Stimulated activated CD8-positive, alpha-beta memory T cell treated with anti-CD3 and anti-CD28 coated beads, Interleukin-15, amount 100 ng/mL, for 48 hours (primary cell): ENCODE measurements at places on chromosomes 7 and 10.
A peak's percentile ranks its signal among the peaks of the same experiment; 100 is the strongest.

GRCh38 chr7:142808461-142808801, 37.7 kb downstream of the PRSS2 start:
- no peak for DNase-seq

DNA sequence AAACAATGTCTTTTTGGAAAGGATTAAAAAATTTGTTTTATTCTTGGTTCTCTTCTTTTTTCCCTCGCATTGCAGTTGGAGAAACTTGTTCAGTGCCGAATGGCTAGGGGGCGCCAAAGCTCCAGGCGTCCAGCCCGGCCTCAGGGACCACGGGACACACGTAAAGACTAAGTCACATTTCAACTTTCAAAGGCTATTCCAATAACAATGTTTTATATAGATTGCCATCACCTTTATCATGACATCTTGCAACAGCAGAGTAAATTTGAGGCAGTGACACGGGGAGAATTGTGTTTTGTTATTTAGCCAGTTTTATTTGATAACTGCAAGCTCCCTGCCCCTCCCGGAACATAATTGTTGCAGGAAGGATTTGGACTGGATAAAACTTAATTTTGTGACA, 2.2 kb upstream of the IGFBP3 start:
- peak; percentile 26 for DNase-seq

DNA sequence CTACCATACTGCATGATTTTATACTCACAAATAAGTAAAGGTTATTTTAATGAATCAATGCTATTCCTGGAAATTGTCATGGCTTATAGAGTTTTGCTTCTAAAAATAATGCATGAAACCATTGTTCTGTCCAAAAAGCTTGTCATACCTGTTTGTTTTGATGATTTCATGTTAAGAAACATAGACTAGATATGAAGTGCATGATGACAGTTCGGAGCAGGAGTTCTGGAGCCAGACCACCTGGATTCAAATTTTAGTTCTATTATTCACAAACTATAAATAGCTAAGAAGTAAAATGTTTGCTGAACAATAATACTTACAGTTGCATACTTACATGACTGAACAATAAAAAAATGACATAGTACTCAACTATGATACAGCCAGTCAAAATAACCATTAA, 107.0 kb upstream of the AKR1E2 start:
- DNase-seq, result no peak

DNA sequence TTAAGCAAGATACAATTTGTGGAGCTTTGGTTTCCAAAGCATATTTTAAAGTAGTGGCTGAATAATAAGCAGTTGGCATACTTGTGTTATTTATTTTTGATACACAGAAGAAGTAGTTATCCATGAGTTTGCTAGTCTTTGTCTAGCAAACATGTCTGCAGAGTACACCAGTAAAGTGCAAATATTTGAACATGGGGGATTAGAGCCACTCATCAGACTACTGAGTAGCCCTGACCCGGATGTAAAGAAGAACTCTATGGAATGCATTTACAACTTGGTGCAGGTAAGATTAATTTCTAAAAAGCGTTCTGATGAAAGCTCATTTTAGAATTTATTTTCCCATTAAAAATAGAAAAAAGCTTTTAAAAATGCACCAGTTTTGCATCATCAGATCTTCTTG, 31.4 kb downstream of the ARMC3 start:
- DNase-seq, result no peak

DNA sequence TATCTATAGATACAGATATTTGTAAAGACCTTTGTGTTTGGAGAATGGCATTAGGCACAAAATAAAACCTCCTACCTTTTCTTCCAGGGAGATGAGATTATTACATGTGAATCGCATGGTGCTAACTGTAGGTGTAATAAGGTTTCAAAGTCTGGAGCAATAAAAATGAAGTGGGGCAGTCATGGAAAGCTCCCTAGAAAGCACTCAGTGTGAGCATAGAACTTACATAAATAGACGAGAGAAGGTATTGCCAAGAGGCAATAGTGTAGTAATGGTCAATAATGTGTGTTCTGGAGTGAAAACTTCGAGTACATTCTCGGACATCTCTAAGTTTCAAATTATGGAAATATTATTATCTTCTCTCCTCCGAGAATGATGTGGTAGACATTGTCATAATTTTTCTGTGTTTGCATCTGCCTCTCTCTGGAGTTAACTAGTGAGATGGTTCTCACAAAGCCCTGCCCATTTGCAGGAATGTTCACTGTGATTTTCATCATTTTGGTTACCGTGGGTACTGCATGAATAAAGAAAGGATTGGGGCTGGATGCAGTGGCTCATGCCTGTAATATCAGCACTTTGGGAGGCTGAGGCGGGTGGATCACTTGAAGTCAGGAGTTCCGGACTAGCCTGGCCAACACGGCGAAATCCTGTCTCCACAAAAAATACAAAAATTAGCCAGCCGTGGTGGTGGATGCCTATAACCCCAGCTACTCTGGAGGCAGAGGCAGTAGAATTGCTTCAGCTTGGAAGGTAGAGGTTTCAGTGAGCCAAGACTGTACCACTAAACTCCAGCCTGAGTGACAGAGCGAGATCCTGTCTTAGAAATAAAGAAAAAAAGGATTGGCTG, 10.6 kb downstream of the VIM start:
- DNase-seq, result no peak

DNA sequence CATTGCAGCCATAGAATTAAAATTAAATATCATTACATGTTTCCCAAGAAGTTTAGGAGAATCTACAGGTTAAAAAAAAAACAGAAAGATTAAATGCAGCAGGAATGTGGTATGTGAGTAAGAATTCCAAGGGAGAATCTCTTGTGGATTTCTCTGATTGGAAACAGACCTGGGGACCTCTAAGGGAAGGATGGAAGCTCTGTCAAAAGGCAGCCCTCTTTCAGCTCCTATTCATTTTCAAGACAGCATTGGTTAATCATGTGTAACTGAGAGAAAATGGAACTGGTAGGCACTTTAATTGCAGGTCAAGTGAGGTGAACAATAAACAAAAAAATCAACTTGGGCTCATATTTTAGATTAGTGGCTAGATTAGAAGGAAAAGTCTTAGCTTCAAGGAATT, 81.4 kb upstream of the MTPN start:
- no peak for DNase-seq

- no peak for DNase-seq
Measured at GRCh38 chr7:22111661-22112060, 166.0 kb upstream of the CDCA7L start.

DNA sequence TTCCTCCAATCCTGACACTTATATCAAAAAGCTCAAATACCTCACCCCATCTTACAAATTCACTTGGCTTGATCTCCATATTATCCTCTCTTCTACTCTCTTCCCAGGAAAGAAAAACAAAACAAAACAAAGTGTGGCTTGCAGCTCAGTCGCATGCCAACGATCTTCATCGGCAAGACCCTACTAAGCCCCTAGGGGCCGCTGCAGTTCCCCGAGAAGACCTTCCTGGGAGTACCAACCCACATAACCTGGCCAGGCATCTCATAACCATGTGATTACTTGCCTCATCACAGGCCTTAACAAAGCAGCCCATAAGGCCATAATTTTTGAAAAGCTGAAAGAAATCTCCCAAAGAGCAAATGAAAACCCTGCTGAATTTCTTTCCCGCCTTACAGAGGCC, 103.7 kb downstream of the ZNF92 start:
- no peak for DNase-seq

DNA sequence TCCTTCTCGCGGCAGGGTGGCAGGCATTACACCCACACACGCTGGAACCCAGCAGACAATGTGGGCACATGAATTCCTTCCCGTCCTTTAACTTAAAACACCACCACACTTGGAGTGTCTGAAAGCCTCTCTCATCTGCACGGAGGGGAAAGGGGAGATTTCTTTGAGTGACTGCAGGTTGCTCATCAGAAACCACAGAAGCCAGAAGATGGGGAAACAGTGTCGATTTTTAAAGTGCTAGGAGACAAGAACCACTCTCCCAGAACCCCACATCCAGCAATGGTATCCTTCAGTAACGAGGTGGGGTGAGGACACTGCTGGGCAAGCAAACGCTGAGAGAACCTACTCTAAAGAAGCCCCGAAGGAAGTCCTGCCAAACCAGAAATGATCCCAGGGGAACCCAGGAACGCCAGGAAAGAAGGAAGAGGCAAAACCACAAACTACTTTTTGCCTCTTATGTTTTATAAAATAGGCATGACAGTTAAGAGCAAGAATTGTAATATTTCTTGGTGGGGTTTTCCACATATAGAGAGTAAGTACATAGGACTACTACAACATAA, 254.3 kb downstream of the ELFN1 start:
- no peak for DNase-seq

GRCh38 chr7:115297656-115298055, 375.8 kb downstream of the MDFIC start:
- DNase-seq, result no peak

DNA sequence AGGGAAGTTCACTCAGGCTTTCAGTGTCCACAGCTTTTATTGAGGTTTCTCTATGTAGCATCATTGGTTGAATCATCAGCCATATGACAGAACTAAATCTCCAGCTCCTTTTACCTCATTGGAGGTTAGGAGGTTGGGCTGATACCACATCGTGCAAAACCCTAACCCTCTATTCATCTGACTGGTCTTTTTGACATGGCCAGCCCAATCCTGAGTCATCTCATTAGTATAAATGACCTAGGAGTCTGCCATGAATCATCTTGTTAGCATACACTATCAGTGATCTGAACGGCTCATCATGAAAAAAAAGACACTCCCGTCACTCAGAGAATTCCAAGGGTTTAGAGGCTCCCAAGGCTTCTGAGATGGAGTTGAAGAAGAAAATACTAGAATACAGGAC, 669.8 kb upstream of the POT1 start:
- DNase-seq, result no peak

GRCh38 chr7:140375892-140376730, 22.2 kb downstream of the SLC37A3 start:
- DNase-seq, result no peak

- no peak for DNase-seq
Measured at GRCh38 chr10:47286116-47286505, 13.9 kb upstream of the GDF10 start.

GRCh38 chr7:102153599-102153946, 133.1 kb upstream of the SH2B2 start:
- no peak for DNase-seq

DNA sequence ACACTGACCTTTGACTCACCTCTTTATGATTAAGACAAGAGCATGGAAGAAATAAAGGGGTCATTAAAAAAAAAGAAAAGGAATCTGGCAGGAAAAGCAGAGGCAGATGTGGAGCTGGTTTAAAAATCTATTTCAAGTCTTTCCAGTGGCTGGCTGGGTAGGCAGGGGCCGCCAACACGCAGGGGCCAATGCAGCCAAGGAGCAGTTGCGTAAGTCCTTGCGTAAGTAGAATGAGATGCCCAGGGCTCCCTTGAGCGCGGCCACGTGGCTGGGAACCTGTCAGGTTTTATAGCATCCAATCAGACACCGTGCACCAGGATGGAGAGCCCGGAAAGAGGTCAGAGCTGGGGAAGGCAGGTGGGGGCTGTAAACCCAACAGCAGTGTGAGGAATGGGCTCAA, 123.8 kb upstream of the INSYN2A start:
- DNase-seq, result no peak

DNA sequence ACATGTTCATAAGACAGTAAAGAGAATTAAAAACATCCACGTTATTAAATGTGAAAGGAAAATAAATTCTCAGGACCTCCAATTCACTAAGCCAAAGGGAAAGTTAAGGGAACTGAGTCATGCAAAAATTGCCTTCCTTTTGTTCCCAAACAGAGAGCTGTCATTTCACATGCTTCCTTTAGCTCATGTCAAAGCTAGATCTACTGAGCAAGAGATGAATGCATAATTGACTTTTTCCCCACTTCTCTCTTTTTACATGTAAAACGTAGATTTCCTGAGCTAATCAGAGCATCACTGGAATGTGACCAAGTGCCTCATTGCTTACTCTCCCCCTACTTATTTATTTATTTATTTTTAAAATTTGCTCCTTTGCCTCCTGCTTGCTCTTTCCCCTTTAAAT, 129.1 kb upstream of the AMPH start:
- no peak for DNase-seq

GRCh38 chr10:65891073-65891981, 1034.5 kb upstream of the LRRTM3 start:
- DNase-seq, result no peak

- DNase-seq, result no peak
Measured at GRCh38 chr10:10333622-10334021, 684.0 kb upstream of the CELF2 start.

- DNase-seq, result no peak
Measured at GRCh38 chr7:20089431-20089830, 127.8 kb downstream of the MACC1 start.

DNA sequence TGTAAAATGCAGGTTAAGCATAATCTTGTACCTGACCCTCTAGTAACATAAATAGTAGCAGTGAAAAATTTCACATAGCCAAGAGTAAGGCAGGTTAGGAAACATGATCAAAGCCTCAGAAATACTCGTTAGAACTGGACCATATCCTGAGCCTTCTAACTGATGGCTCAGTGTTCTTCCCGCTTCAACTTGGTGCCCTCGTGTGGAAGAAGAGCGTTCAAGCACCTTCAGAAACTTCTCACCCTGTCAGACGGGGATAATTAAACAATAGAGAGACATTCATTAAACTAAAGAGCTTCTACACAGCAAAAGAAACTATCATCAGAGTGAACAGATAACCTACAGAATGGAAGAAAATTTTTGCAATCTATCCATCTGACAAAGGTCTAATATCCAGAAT, 124.5 kb downstream of the MYOF start:
- no peak for DNase-seq

DNA sequence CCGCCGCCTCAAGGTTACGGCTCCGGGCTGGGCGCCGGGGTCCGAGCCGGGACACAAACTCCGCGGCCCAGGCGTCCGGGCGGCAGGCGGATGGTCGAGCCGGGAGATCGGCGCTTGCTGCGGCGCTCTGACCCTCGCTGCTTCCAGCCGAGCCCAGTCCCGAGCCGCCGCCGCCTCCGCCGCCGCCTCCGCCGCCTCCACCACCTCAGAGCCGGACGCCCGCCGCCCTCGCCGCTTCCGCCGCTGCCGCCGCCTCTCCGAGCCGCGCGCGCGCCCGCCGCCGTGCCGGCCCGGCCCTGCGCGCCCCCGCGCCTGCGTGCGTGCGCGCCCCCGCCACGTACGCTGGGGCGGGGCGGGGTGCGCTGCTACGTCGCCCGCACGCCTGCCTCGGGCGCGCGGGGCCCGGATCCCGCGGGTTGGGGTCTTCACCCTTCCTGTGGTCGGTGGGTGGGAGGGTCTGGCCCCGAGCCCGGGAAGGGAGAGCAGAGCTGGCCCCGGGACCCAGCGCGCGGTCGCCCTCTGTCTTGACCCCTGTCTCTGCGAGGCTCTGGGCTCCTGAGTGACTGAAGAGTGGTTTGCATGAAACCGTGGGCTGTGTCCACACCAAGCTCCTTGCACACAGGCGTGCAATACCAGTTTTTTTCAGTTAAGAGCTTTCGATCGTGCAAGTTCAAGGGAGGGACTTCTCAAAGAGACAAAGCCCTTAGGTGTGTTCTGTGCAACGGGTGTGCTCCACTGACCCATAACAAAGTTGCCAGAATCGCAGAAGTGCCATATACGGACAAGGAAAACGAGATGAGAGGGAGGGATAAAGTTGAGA, at the start of gene SMURF1:
TSS of gene SMURF1 (minus strand) at position 256 of the 820 bp plus-strand sequence. CDS start 328 bp downstream, outside the sequence.
- DNase-seq, result peak; percentile 63

GRCh38 chr10:12726971-12727831, 274.3 kb downstream of the CCDC3 start:
- DNase-seq, result no peak

- no peak for DNase-seq
Measured at GRCh38 chr7:54728411-54728810, 30.6 kb downstream of the SEC61G start.
